ENCODE measurements at places on chromosomes 16 and 17. TPM values are rescaled to one million over a fixed set of nuclear protein-coding genes. Genes with fewer than 3 reads are reported as not detected.

Gene NPB
- total RNA-seq = 3.1 TPM

GRCh38 chr17:19619705-19620325 is 28.7 kb upstream of the ALDH3A2 start:
- no peaks in the 10 kb centered on the region for H3K4me1 ChIP-seq
- no peaks in the 10 kb centered on the region for H3K27me3 ChIP-seq
- no peaks in the 10 kb centered on the region for H3K36me3 ChIP-seq

DNA sequence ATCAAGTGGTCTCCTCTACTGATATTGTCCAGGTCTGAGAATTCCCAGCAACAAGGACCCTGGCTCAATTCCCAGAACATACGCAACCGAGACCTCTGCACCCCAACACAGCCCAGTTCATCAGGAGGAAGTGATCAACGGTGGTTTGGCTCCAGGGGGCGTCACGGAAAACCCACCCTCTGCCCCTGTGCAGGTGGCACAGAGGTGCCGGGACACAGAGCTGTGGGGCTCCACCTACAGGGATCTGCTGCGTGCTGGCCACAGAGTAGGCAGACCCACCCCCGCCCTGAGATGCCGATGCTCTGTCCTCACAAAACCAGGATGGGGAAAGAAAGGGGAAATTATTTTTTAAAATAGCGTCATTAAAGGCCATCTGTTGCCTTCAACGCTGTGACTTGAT is 69.6 kb downstream of the LMF1 start:
- no peaks in the 10 kb centered on the region for H3K4me1 ChIP-seq
- DNase-seq = no peak
- no peak overlapping the region for H3K27ac ChIP-seq
- H3K4me3 ChIP-seq = no peak overlapping the region
- no peaks in the 10 kb centered on the region for H3K36me3 ChIP-seq

GRCh38 chr17:82391496-82392066 is 20.0 kb downstream of the UTS2R start:
- no peak overlapping the region for H3K27ac ChIP-seq
- no peaks in the 10 kb centered on the region for H3K4me1 ChIP-seq
- no peak for DNase-seq

DNA sequence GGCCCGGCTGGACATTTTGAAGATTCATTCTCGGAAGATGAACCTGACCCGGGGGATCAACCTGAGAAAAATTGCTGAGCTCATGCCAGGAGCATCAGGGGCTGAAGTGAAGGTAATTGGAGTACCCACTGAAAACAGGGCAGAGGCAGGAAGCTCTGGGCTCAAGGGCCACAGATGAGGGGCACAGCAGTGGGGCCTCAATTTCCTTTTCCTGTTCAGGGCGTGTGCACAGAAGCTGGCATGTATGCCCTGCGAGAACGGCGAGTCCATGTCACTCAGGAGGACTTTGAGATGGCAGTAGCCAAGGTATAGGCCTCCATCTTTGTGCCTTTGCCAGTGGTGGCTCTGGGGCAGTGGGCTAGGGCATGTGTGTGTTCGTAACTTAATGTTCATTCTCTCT is 4.0 kb upstream of the FTSJ3 start:
- DNase-seq = no peak
- H3K27me3 ChIP-seq = no peaks in the 10 kb centered on the region
- peaks cover 3% of the 10 kb centered on the region for H3K4me1 ChIP-seq
- no peak overlapping the region for H3K27ac ChIP-seq

DNA sequence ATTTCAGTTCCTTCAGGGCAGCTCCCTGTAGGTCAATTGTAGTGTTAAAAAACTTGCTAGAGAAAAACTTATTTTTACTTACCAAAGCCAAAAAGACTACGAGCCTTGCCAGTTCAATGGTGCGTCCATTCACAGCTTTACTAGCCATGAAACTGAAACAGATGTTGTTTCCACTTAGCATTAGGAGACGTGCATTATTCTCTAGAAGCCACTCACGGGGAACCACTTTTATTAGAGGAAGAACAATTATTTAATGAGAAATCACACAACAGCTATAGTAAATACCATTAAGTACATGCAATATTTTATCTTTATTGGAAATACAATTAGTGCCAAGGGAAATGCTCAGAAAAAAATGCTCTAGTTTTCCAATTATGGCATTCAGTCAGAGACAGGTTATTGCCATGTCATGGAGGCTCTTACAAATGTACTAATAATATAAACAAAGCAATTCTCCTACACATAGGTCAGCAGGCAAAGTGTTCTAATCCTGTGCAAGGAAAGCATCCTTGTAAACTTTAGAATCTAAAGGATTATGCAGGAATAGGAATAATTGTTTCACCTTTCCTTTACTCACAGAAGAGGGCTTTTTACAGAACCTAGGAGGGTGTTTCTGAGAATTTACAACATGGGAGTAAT is 17.4 kb downstream of the LASP1NB start:
- no peaks in the 10 kb centered on the region for H3K4me1 ChIP-seq
- H3K27ac ChIP-seq = no peak overlapping the region
- DNase-seq = no peak
- no peaks in the 10 kb centered on the region for H3K27me3 ChIP-seq

GRCh38 chr17:77717941-77718668 is 240.4 kb upstream of the TNRC6C start:
- H3K27me3 ChIP-seq = no peaks in the 10 kb centered on the region
- no peak overlapping the region for H3K27ac ChIP-seq
- H3K36me3 ChIP-seq = no peaks in the 10 kb centered on the region
- H3K4me3 ChIP-seq = no peak overlapping the region
- H3K4me1 ChIP-seq = no peaks in the 10 kb centered on the region
- no peak for DNase-seq

Gene TVP23A
- 7.8 TPM for total RNA-seq

DNA sequence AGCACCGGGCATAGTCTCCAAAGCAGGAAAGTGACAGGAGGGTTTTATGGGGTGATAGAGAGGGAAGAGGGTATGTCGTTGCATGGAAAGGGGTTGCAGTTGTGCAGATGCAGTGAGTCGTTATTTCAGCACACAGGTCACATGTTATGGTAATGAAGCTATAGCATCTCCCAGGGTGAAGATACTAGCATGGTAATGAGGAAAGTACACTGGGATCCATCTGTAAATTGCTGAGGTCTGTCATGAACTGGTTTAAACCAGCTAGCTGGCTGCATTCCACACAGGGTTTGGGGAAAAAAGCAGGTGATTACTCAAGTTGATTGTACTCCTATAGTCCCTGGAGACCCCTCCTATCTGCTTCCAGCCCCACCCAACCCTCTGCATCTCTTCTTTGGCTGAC is 11.7 kb downstream of the COX11 start:
- H3K4me1 ChIP-seq = no peaks in the 10 kb centered on the region
- no peaks in the 10 kb centered on the region for H3K36me3 ChIP-seq
- H3K4me3 ChIP-seq = no peak overlapping the region

Gene CDYL2
- total RNA-seq = 1.4 TPM

DNA sequence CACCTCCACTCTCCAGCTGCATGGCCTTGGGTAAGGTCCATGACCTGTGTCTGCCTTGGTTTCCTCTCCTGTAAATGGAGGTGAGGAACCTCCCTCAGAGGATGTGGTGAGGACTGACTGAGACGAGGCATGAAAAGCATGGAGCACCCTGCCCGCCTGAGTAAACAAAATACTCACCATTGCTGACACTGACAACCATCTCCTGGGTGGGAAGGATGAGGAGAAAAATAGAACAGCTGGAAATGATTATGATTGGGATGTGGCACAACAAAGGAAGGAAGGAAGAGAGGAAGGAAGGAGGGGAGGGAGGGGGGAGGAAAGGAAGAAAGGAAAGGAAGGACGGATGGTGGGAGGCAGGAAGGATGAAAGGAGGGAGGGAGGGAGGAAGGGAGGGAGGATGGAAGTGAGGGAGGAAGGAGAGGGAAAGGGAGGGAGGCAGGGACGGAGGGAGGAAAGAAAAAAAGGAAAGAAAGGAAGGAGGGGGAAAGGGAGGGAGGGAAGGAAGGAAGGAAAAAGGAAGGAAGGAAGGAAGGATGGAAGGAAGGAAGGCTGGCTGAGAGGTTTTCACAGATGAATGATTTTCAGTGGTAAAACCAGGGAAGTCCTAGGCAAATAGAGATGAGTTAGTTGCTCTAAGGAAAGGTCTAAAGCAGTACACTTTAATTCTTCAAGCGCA is 276.5 kb upstream of the XYLT1 start:
- DNase-seq = no peak
- H3K4me1 ChIP-seq = no peaks in the 10 kb centered on the region
- H3K27ac ChIP-seq = no peak overlapping the region
- H3K27me3 ChIP-seq = no peaks in the 10 kb centered on the region

- peaks cover 18% of the 10 kb centered on the region for H3K4me1 ChIP-seq
- H3K4me3 ChIP-seq = no peak overlapping the region
Observed at GRCh38 chr16:29318037-29318436, 88.5 kb downstream of the NPIPB11 start.

- no peaks in the 10 kb centered on the region for H3K27me3 ChIP-seq
- DNase-seq = no peak
- H3K4me1 ChIP-seq = no peaks in the 10 kb centered on the region
- no peaks in the 10 kb centered on the region for H3K36me3 ChIP-seq
- no peak overlapping the region for H3K4me3 ChIP-seq
- H3K27ac ChIP-seq = no peak overlapping the region
Observed at GRCh38 chr16:1075546-1075945, 3.0 kb downstream of the SSTR5 start.

Gene NHERF1
- total RNA-seq = 12.1 TPM

Gene LITAFD
- not detected for total RNA-seq

Data from ovary (tissue), 10 donors.